NCI-H2081 (cell line): ENCODE measurements at places on chromosomes 2 and 18.

DNA sequence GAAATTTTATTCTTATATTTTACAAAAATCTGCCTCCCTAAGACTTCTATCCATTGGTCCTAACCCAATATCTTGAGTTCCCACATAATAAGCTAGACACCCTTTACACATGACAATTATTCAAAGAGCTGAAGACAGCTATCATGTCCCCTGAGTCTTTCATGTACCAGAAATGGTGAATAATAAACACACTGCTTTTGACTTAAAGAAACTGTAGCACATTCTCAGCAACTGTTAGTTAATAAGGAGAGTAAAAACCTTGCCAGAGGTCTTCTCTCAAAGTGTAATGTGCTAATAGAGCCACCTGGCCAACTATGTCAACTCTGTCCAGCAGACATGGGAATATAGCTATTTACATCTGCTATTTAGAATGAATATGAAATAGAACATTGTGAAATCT lies 109.7 kb upstream of the ARL5A start:
- DNase-seq, result no peak

DNA sequence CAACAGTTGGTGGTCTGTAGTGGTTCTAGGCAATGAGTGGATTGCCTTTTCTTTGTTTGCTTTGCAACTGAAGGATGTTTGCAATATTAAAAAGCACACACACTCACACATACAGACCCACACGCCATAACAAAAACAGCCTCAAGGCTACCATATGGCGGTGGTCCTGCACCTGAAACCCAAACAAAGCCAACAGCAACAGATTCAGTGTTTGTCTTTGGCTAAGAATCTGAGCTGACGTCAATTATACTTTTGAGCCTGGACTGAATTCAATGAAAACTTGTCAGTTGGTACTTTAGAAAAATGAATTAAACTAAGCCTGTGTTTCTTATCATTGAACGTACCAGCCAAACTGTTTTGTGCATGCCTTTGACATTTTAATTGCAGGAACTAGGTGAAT lies 65.0 kb upstream of the NYAP2 start:
- DNase-seq, result peak; percentile 78

- no peak for DNase-seq
Measured at GRCh38 chr2:178629463-178629862, 149.2 kb downstream of the PLEKHA3 start.

DNA sequence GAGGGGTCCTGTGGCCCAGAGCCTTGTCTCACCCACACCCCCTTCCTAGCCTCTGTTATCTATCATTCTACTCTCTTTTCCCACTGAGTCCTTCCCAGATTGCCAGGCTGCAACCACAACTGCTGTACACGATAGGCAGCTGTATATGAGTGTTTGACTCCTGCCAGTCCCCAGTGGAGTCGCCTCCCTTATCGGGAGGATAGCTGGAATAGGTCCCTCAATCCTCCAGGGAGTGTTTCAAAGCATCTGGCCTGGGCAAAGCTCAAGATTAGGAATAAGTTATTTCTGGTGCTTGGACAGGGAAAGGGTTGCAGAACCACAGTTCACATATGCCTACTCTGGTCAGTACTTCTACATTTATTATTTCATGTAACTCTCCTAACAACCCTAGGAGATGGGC lies 4.8 kb downstream of the MSGN1 start:
- no peak for DNase-seq

DNA sequence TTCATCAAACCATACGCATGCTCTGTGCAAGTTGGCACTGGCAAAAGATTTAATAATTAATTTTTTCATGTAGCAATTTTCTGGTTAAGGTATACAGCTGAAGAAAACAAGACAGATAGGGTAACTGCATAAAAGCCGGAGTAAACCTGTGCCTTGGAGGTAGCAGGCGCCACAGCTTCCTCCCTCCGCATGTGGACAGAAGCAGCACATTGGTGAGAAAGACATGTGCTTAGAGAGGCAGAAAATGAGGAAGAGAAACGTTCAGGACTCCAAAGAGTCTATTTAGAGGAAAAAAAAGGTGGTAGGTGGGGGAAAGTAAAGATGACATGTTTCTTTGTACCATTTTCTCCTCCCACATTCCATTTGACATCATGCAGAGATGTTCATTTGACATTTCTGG lies 9.3 kb downstream of the ST6GAL2 start:
- no peak for DNase-seq

GRCh38 chr2:56542213-56542612 lies 358.4 kb downstream of the CCDC85A start:
- DNase-seq, result no peak

DNA sequence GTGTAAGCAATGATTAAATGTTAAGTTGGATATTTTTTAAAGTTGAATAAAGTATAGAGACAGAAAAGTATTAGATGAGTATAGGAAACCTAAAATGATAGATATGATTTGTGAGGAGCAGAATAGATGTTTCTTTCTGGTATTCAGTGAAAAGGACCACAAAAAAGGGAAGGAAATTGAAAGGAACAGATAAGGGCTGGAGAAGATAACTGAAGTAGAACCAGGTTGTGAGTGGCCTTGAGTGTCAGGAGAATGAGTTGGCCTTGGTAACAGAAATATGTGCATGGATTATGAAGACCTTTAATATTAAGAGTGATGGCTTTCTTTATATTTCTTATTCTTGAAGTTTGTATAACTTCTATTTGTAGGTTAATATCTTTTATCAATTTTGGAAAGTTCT lies 543.5 kb downstream of the METTL4 start:
- DNase-seq, result no peak

- no peak for DNase-seq
Measured at GRCh38 chr18:51821610-51822009, 518.4 kb upstream of the DCC start.

- DNase-seq, result no peak
Measured at GRCh38 chr2:144136297-144137010, 383.5 kb downstream of the ZEB2 start.

- no peak for DNase-seq
Measured at GRCh38 chr18:25538175-25538922, 186.4 kb upstream of the ZNF521 start.

- DNase-seq, result no peak
Measured at GRCh38 chr18:24841536-24841935, 381.1 kb downstream of the HRH4 start.

DNA sequence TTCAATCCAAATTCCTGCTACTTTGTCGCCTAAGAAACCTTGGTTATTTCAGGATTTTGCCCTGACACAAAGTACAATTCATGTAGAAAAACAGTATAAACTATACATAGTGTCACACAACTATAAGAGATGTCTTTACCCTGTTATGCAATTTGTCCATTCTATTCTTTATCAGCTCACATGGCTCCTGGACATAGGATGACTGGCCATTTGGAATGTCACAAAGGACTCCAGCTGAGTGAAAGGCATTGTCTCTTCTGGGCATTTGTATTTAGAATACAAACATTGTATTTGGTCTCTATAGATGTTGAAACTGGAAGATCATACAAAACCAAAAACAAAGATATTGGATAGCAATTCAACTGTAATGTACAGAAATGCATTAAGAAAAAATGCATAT lies 944.6 kb upstream of the LRRTM1 start:
- no peak for DNase-seq

- DNase-seq, result no peak
Measured at GRCh38 chr2:186675380-186675779, 18.5 kb upstream of the FAM171B start.

- no peak for DNase-seq
Measured at GRCh38 chr2:132383956-132384355, 32.6 kb upstream of the GPR39 start.

GRCh38 chr2:55247025-55247424 lies 14.5 kb downstream of the RPS27A start:
- DNase-seq, result no peak

DNA sequence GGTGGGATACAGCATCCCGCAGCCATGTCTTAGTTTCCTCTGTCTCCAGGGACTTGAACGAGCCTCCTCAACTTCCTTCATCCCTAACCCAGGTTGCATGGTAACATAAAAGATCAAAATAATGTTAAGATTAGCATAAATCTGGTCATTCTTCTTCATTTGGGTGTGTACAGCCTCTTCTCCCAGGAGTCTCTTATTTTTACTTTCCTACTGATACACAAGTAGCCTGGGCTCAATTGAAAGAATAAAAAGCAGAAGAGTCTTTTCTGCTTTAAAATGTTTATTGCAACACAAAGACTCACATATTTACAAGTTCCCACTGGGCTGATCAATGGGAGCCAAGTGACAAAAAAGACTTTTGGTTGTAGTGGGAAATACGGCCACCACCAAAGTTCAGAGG lies 137.9 kb upstream of the PID1 start:
- DNase-seq, result no peak

DNA sequence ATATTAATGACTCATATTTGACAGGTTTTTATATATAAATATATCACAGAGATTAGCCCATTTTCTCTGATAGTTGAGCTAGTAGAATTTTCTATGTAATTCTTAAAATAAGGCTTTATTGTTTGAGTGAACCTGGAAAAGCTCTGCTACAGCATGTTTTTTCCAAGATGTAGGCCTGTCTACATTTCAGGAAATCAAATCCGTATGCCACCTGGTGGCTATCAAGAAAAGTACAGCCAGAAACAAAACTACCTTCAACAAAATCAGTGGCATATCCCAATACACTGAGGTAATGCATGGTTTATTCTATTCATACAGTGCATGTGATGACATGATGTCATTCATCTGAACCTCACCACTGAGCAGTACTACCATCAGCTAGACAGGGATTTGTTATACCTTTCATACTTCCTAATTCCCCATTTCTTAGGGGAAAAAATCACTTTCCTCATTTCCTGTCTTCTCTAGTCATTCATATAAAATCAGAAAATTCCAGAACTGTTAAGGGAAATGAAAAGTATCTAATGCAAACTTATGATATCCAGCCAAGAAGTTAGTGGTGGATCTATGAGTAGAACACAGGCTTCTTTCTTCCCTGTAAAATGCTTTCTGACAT lies 310.4 kb upstream of the SYT4 start:
- DNase-seq, result peak; percentile 76

GRCh38 chr18:34281722-34282121 lies 57.0 kb upstream of the NOL4 start:
- DNase-seq, result peak; percentile 96

DNA sequence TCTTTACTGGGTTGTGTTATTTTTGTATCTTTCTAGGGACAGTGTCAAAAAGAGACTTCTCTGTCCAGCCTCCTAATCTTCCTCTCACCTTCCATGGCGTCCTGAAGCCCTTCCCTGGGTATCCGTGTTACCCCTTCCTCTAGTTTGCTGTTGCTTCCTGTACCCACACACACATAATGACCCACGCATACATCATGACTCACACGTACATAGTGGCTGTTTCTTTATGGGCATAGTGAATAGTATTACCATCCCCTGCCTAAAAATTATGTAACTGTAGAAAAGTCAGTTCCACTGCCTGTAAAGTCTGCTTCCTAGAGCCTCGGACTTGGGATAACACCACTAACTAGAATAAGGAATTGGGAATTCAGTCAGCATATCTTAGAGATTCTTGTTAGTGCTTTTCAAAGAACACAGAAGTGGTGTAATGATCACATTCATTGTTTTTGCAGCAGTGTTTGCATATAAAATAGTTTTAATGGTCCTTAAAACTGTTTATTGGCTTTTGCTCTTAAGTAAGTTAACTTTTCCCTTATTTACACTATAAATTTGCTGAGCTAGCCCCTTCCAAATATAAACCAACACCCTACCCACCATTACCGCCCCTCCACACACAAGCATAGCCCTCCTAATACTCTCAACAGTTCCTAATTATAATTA lies 308.4 kb upstream of the RAB12 start:
- peak; percentile 1 for DNase-seq

DNA sequence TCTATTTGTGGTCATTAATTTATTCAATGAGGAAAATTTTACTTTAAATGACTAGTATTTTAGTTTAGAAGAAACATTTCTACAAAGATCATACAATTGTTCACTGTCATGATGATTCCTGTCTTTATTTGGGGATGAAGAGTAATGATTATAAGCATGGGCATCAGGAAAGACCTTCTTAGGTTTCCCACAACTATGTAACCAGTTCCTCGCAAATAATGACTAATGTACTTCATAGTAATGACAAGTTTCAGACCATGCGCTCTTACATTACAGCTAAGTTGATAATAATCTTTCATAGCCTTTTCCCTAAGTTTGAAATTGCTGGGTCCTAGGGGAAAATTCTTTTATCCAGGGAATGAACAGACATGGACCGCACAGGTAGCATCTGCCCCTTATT lies 90.5 kb downstream of the MYO5B start:
- no peak for DNase-seq

DNA sequence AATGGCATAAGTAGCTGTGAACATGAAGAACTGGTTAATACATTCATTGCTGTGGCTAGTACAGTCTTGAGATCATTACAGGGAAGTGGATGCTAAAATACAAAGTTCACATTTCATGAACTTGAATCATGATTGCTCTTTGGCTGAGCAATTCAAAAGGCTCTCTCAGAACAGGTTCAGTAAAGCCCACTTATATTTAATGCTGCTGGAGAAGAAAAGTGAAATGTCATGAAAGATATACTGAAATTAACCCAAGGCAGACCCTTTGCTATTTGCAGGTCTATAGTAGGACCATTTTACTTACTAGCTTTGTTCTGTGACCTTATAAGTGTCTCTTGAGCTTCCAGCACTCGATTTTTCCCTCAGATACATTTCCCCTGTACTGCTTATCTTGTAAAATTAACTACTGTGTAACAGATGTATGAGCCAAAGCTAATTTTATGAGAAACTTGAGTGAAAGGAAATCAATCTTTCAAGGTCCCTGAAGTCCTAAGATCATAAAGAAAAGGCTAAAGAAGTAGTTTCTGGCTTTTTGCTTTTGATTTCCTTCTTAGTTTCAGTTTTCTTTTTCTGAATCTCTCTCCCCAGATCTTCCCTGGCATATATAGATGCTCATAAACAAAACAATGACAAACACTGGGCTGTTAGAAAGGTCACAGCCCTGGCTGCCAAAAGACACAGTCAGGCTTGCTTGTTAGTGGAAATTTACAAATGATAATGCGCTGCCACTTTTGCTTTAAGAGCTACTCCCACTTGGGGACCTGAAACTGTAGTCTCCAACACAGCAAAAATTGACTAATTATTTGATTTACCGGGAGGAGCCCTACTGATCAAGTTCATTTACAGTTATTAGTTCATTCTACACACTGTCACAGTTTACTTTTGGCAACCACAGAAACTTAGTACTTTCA lies 132.7 kb upstream of the XPO1 start:
- DNase-seq, result no peak

DNA sequence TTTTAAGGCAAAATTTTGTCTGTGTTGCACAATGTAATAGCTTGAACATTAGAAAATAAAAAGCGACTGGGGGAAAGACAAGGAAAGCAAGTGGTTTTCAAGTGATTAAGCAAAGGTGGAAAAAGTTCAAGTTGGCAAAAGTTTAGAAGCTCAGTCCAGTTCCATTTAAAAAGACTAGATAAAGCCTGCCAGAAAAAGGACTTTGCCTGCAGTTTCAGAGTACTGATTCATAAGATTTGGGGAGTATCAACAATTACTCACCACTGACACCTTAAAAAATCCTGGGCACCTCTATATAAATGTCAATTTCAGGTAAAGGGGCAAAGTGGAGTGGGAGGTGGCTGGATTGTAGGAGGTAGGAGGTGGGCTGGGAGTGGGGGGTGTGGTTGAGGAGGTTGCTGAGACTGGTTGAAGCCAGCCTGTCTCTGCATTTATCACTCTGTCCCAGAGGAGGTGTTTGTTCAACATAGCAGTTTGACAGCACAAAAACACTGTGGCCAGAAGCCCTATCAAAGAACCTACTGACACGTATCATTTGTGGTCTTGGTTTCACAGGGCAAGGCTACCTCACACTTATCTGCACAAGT lies 14.6 kb downstream of the ZEB2 start:
- no peak for DNase-seq

- no peak for DNase-seq
Measured at GRCh38 chr2:62424899-62425298, 81.1 kb downstream of the TMEM17 start.

GRCh38 chr2:10915236-10915635 lies 3.5 kb downstream of the KCNF1 start:
- DNase-seq, result no peak
